Epithelial cell of proximal tubule (primary cell): ENCODE measurements at places on chromosomes 5 and 9. TPM values are rescaled to one million over a fixed set of nuclear protein-coding genes. Genes with fewer than 3 reads are reported as not detected.

DMRT2 gene
- 0.35 TPM in 1 of 2 replicates, not detected in the other for total RNA-seq

PPP2CA gene
- 162 and 196 TPM in 2 replicates for total RNA-seq

IPPK gene
- total RNA-seq, result 10.8 and 15.2 TPM in 2 replicates

ENG gene
- 5.0 and 10.6 TPM in 2 replicates for total RNA-seq

LCN12 gene
- total RNA-seq, result 1.2 TPM in 1 of 2 replicates, not detected in the other

NEURL1B gene
- total RNA-seq, result 1.0 and 4.4 TPM in 2 replicates

TRIM14 gene
- total RNA-seq, result 8.1 and 9.5 TPM in 2 replicates

SPINK1 gene
- total RNA-seq, result 0.29 and 3.8 TPM in 2 replicates

PRSS3 gene
- 2.7 and 5.7 TPM in 2 replicates for total RNA-seq

ADGRD2 gene
- not detected in 2 replicates for total RNA-seq

IFNK gene
- not detected in 2 replicates for total RNA-seq

KYAT1 gene
- 18.9 and 21.0 TPM in 2 replicates for total RNA-seq

SVEP1 gene
- 0.29 and 0.35 TPM in 2 replicates for total RNA-seq

FYB1 gene
- not detected in 2 replicates for total RNA-seq

FCN1 gene
- total RNA-seq, result not detected in 2 replicates

EIF4E1B gene
- total RNA-seq, result not detected in 2 replicates

PTGR1 gene
- total RNA-seq, result 82.3 and 124 TPM in 2 replicates

NOXA1 gene
- total RNA-seq, result 0.14 and 2.1 TPM in 2 replicates

FOXD4L3 gene
- total RNA-seq, result not detected in 2 replicates

SMIM3 gene
- 8.8 and 9.5 TPM in 2 replicates for total RNA-seq
